ENCODE measurements at places on chromosomes 1 and 21.

DNA sequence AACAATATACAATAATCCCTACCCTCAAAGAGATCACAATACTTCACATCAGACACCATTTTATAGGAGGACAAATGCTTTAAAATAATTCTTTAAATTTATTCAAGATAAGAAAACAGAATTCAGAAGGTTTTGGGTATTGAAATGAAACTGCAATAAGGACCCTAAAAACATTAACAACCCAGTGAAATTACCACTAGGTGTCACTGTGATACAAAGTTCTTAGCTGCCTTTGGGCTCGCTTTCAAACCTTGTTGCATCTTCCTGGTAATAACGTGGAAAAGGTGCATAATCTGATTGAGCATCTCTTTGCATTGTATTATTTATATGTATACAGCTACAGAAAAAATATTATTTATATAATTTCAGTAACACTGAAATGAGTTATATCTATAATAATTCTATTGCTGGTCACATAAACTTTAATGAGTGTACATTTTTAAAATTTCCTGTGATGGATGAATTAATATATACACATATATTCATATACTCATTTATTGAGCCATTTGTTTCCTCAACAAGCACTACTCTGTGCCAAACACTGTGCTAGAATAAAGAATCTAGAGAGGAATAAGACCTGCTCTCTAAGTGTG is 185.2 kb downstream of the FAF1 start:
- peak; percentile 61 for DNase-seq

- DNase-seq: no peak
Observed at GRCh38 chr21:37558676-37559211, 192.2 kb downstream of the DYRK1A start.

DNA sequence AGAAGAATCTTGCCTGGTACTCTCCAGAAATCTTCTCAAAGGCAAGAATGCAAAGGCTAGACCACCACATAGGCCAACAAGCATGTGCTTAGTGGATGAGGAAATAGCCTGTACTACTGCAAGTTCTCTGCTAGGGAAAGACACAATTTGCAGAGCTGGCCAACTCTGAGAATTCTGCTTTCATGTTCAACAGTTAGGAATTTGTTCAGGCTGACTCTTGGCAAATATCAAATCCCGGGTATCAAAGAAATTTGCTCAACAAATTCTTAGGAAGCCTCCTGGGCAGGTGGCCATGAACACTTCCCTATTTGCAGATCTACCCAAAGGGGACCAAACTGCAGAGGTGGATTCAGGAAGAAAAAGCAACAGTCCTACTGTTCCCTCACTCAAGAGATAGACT is 15.0 kb upstream of the H3-3A start:
- no peak for DNase-seq

DNA sequence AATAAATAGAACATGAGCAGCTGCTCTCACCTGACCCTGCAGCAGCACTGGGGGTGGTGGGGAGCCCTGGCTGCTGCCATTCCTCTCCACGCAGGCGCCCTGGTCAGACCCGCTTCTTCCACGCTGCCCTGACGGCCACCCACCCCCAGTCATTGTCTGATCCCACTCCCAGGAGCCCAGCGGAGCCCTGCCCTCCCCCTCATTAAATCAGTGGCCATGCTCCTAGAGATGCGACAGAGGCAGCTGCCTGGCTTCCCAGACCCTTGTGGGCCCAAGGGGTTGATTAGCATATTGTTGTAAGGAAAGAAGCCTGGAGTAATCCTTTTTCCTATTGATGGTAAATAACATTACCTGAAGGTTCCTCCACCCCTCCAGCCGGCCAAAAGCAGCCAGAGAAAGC is 301.5 kb downstream of the RRAGC start:
- DNase-seq: no peak

- peak; percentile 43 for DNase-seq
Observed at GRCh38 chr1:180424848-180425457, 77.4 kb downstream of the ACBD6 start.

GRCh38 chr1:186722711-186723309 is 42.6 kb upstream of the PTGS2 start:
- no peak for DNase-seq

- DNase-seq: no peak
Observed at GRCh38 chr1:21603177-21604138, 65.7 kb downstream of the RAP1GAP start.

DNA sequence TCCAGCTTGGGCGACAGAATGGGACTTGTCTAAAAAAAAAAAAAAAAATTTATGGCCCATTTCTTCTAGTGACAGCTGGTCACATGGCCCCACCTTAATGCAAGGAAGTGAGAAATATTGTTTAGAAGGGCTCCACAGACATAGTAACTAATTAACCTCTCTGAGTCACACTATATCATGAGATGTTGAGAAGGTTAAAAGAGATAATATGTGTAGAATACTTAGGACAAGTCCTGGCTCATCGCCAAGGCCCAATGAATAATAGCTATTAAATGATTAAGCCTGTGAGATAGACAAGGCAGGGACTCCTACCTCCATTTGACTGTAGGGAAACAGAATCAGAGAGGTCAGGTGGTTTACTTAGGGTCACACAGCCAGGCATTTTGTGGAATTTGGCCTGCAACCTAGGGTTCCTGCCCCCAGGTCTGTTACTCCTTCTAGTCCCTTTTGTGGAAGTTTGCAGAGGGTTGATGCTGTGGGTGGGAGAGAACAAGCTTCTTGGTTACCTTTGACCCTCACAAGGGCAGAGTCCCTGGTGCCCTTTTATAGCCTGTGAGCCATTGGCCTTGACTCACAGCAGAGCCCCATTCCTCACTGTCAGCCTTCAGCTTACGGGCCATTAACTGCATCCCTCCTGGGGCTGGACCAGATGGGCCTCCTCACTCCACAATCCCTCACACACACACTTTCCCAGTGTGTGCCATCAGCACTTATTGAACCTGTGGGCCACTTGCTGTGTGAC is 48.5 kb downstream of the OPRD1 start:
- no peak for DNase-seq

GRCh38 chr1:99004254-99004860 is 304 bp downstream of the PLPPR5 start:
- DNase-seq: no peak

DNA sequence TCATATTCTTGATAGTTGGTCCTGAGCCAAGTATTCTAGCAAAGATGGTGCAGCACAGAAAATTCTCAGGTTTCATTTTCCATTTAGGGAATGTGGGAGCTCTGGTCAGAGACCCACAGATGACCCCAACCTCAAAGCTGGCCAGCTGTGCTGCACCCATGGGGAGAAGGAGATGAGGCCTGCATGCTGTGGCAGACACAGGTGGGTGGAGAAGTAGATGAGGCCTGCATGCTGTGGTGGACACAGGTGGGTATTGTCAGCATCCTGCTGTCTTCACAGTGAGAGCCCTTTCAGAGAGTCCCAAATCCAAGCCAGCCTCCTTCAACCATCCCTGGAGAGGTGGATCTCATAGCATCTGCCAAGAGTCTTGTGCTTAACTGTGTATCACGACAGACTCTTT is 77.7 kb downstream of the DSCAM start:
- no peak for DNase-seq

- DNase-seq: no peak
Observed at GRCh38 chr1:244335456-244335855, 116.3 kb downstream of the ADSS2 start.

DNA sequence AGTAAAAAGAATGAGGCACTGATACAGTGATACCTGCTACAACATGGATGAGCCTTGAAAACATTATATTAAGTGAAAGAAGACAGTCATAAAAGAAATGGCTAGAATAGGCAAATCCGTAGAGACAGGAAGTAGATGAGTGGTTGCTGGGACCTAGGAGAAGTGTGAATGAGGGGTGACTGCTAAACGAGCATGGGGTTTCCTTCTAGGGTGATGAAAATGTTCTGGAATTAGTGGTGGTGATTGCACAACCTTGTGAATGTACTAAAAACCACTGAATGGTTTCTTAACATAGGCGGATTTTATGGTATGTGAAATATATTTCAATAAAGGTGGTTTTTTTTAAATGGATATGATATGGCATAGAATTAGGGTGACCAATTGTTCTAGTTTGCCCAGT is 12.6 kb upstream of the SERINC2 start:
- no peak for DNase-seq

GRCh38 chr1:170114906-170115305 is 30.9 kb upstream of the NTMT2 start:
- DNase-seq: no peak

GRCh38 chr1:213675043-213675442 is 312.7 kb upstream of the PROX1 start:
- no peak for DNase-seq

GRCh38 chr1:247840818-247841217 is 878 bp downstream of the OR11L1 start:
- DNase-seq: no peak

DNA sequence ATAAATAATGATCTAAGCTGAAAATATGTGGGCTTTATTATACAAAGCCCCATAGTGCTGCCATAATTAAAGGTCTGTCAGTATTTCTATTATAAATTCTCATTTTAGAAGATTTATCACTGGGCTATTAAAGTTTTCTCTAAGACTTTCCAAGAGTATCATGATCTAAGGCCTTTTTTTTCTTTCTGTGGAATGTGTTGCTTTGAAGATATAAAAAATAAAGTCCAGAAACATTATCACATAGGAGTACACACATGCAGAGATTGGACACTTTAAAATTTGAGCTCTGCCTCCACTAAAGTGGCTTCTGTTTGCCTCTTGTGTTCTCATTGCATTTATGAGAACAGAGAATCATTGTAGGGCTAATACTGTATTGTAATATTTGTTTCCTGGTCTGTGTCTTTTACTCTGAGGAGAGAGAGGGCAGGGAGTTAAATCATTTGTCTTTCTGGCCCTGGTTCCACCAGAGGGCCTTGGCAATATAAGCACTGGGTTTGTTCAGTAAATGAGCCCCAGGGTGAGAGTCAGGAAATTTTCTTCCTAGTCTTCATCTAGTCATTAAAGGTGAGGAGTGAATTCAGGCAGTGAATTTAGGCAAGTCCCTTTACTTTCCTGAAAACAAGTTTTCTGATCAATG is 70.2 kb downstream of the NFIA start:
- DNase-seq: no peak

DNA sequence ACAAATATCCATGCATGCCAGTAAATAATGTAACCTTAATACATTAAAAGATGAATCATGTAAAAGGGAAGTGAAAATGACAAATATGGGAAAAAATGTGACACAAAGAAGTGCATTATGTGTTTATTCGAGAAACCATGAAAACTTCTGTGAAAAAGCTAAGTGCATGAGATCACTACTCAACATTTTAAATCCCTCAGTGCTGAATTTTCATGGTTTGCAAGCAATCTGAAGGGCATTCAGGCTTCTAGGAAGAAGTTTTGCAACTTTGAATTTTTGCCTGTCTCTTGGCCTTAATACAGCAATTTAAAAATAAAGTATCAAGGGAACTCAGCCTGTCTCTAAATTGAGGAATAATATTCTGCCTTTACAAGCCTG is 78.2 kb downstream of the MAP3K7CL start:
- DNase-seq: no peak

GRCh38 chr21:17690078-17690494 is 77.4 kb upstream of the BTG3 start:
- DNase-seq: no peak

GRCh38 chr1:147721716-147722115 is 38.7 kb downstream of the GJA5 start:
- DNase-seq: no peak

GRCh38 chr1:66172272-66172671 is 361.7 kb upstream of the SGIP1 start:
- no peak for DNase-seq

- DNase-seq: no peak
Observed at GRCh38 chr1:39733161-39733560, 5.5 kb upstream of the PPIE start.

GRCh38 chr1:89791064-89791726 is 29.6 kb upstream of the LRRC8D start:
- DNase-seq: no peak

- peak; percentile 77 for DNase-seq
Observed at GRCh38 chr21:29372063-29372802, 73.5 kb downstream of the BACH1 start.

- DNase-seq: peak; percentile 74
Observed at GRCh38 chr1:170145061-170145460, 698 bp upstream of the NTMT2 start.

GRCh38 chr1:202270871-202271326 is 70.8 kb downstream of the UBE2T start:
- DNase-seq: peak; percentile 67

- DNase-seq: no peak
Observed at GRCh38 chr1:25728301-25728935, 71.6 kb upstream of the SELENON start.

DNA sequence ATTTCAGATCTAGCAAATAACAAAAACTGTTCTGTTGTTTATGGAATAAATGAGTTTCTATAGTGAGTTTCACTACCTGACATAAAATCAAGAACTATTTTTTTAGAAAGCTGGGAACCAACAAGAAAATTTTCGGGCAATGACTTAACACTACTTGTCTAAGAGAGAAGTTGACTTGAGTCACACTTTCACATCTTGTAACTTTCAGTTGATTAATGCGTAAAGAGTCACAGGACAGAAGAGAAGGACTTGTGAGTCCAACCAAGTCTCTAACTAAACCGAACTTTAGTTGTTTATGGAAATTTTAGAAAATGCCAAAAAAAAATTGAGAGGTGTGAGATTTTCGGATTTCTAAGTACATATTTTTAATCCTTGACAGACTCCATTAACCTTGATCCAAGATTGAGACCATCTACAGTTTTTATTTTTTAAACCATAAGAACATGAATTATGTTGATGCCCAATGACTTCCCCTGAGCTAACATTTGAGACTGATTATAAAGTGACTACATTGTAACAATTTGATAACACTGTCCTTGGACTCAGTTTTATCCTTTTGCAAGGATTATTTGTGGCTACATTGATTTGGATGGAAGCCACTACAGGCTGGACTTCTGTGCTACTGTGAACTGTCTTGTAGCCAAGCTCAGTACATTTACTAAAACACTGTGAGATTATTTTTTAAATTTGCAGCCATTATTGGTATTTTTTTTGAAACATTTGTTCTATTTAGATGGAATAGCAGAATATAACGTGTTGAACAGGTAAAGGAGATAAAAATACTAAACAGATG is 284.0 kb downstream of the PTPRC start:
- DNase-seq: no peak
